Mesothelial cell of epicardium (in vitro differentiated cells): ENCODE measurements at places on chromosomes 4 and X. TPM values are rescaled to one million over a fixed set of nuclear protein-coding genes. Genes with fewer than 3 reads are reported as not detected.

The CT55 gene
- total RNA-seq, result 0.24 to 0.34 TPM (median 0.25 TPM) in 3 replicates

- no peak for DNase-seq
Observed at GRCh38 chr4:88526221-88526815, 2.7 kb upstream of the PYURF start.

GRCh38 chr4:87260477-87260876, 40.1 kb upstream of the KLHL8 start:
- no peak for DNase-seq

The PNMA5 gene
- total RNA-seq, result not detected in 3 replicates

- no peak for DNase-seq
Observed at GRCh38 chr4:160318567-160319220, 1215.8 kb downstream of the RAPGEF2 start.

- DNase-seq, result no peak
Observed at GRCh38 chr4:158099686-158100085, 73.1 kb downstream of the GASK1B start.

DNA sequence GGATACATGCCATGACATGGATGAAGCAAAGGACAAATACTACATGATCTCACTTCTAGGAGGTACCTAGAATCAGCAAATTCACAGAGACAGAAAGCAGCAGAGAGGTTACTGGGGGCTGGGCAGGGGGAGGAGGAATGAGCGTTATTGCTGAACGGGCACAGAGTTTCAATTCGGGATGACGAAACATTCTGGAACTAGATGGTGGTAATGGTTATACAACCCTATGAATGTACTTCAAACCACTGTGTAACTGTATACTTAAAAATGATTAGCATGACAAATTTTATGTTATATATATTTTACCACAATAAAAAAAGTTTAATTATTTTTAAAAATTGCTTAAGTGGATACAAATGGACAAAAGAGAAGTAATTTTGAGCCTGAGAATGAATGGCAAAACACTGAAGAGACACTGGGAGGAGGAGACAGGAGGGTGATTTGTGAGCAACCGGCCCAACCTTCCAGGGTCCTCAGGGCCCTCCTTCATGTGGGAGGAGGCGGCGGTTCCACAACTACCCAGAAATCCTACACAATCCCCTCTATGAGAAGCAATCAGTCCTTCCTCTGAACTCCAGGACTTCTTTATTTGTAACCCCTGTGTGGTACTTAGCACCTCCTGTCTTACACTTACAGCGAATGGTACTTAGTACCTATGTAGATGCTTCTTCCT, 14.1 kb downstream of the ACSL1 start:
- DNase-seq, result no peak

DNA sequence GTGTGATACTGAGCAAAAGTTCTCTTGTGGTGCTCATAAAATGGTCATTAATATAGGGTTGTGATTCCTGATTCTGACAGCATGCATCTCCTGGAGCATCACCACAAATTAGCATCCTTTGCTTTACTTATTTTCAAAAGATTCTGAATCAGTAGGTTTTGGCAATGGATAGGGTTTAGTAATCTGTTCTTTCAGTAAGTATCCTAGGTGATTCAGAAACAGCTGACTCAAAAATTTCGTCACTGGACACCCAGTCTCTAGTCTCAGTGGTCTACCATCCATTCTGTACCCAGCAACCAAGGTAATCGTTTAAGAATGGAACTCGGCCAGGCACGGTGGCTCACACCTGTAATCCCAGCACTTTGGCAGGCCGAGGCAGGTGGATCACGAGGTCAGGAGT, 4.1 kb downstream of the CBLL2 start:
- DNase-seq, result no peak
